ENCODE measurements at places on chromosomes 12 and 14. TPM values are rescaled to one million over a fixed set of nuclear protein-coding genes. Genes with fewer than 3 reads are reported as not detected.

DNA sequence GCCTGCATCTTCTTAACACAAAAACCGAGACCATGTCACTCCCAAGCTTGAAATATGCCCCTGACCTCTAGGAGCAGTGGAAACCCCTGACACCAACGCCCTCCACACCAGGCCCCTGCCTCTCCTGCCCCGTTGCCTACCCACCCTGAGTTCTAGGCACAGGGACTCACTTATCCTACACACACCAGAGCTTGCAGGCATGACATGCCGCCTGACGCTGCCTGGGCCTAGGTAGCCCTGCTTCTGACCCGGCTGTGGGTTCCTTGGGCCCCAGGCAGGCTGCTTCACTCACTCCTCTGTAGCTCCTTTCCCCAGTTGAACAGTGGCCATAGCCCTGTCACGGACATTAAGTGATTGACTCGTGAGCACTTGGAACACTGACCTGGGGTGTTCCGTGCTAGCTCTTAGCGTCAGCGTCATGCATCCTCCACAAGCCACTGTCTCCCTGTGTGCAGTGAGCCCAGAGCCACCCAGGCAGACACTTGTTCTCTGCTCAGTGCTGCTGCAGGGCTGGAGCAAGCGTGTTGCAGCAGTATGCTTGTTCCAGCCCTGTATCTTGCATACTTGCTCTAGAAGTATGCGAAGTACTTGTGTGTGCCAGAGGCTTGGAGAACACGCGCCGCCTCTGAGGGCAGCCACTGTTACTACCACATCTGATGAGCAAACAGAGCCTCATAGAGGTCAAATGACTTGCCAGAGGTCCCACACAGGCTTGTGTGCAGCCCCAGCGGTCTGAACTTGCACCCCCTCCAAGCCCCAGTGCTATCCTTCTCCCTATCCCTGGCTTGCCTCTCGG is 15.6 kb downstream of the OTUB2 start:
- no peak for DNase-seq
- H3K36me3 ChIP-seq: peaks cover 4% of the 10 kb centered on the region
- H3K27ac ChIP-seq: no peak overlapping the region
- no peaks in the 10 kb centered on the region for H3K4me1 ChIP-seq

GRCh38 chr12:62533755-62534107 is 67.1 kb downstream of the MON2 start:
- H3K27ac ChIP-seq: no peak overlapping the region
- no peak for DNase-seq
- H3K4me1 ChIP-seq: no peaks in the 10 kb centered on the region
- H3K36me3 ChIP-seq: peaks cover 46% of the 10 kb centered on the region
- no peak overlapping the region for H3K4me3 ChIP-seq

Gene KRT74
- not detected for total RNA-seq

DNA sequence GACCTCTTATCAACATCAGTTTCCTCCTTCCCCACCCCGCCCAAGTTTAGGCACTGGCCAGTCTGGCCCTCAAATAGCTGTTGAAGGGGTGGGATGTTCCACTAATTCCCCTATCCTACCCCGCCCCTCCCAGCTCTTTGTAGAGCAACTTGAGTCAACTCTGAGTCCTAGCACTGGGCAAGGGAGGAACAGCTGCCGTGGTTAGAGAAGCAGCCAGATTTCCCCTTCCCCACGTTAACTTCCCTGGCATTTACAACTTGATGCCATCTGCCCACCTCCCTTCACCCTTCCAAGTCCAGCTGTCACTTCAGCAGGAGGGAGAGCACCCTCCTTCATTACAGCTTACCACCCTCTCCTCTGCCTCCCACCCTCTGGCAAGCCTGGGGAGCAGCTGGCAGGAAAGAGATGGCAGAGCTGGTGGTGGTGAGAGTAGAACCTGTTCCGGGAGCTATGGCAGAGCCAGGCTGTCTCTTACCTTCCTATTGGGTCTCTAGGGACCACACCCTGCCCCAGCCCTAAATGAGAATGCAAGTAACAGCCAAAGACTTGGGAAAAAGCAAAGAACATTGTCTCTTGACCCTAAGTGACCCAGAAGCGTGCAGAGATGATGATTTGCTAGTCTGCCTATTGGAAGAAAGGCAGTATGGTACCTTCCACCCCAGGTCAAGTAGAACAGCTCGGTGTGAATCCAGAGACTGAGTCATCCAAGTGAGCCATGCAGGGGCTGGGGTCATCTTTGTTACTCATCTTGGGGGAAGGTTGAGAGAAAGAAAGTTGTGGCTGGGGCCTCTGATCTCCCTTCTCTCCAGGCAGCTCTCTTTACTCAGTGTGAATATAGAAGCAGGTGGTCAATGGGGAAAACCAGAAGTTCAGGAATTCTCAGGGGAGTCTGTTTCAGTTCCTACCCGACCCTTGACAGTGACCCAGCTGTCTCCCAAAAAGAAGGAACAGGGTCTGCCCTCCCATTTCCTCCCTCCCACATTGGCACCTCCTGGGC is 1.5 kb downstream of the BLOC1S1 start:
- H3K27me3 ChIP-seq: no peaks in the 10 kb centered on the region
- H3K4me3 ChIP-seq: peak overlapping the region; percentile 74
- peaks cover 34% of the 10 kb centered on the region for H3K4me1 ChIP-seq
- peak overlapping the region; percentile 76 for H3K27ac ChIP-seq
- no peaks in the 10 kb centered on the region for H3K36me3 ChIP-seq

DNA sequence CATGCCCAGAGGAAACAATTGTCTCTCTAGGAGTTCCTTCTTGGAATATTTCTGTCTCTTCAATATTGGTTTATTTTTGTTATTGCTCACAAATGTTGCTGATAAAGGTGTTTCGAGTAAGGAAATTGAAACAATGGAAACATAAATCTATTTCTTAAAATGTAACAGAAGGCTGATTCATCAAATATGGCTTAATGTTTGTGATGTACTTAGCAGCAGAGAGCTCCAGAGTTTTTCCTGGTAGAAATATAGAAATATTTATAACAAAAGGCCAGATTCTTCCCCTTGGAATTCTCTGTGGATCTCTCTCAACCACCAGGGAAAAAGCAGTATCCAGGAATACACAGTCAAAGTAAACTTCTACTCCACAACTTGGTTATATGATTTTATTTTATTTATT is 149.2 kb upstream of the LRIG3 start:
- no peak for DNase-seq
- no peaks in the 10 kb centered on the region for H3K27me3 ChIP-seq
- H3K4me1 ChIP-seq: no peaks in the 10 kb centered on the region
- no peak overlapping the region for H3K27ac ChIP-seq

- H3K27ac ChIP-seq: no peak overlapping the region
- H3K4me1 ChIP-seq: no peaks in the 10 kb centered on the region
- H3K27me3 ChIP-seq: no peaks in the 10 kb centered on the region
- no peak overlapping the region for H3K4me3 ChIP-seq
- H3K36me3 ChIP-seq: no peaks in the 10 kb centered on the region
These were observed 39.8 kb downstream of the BORCS5 start for GRCh38 chr12:12396694-12397093.

Gene BATF
- total RNA-seq: not detected

Gene ITGA7
- 2.6 TPM for total RNA-seq

Gene RBM19
- total RNA-seq: 19.9 TPM

All from Karpas-422 (cell line).